ENCODE measurements at places on chromosomes 1 and 21.

DNA sequence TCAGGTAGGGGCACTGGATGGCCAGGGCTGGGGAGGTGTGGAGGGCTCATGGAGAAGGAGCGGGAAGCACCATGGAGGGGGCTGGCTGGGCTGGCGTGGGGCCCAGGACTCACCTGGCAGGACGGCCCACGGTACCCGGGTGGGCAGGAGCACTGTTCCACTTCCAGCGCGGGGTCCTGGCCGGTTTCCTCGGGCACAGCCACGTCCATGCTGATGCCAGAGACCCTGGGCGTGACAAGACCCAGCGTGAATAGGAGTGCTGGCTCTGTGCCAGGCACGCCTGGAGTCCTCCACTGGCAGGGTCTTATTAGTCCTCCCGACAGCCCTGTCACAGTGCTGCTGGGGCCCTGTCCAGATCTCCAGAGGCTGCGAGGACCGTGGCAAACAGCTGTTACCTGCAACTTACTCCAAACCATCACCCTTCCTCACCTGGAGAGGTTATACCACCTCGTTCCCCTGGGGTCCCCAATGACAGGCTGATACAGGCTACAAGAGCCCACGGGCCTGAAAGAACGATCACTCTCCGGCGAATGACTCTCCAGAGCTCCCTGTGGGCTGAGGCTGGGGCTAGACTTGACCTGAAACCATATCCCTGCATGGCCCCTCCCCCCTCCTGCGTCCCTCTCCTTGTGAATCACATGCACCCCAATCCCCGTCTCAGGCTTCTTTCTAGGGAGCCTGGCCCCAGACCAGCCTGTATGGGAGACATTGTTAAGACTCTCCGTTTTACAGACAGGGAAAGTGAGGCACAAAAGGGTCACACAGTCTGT, 62.1 kb downstream of the HSPG2 start:
- DNase-seq = no peak

- no peak for DNase-seq
These were observed 38.5 kb upstream of the LAX1 start for GRCh38 chr1:203726417-203726867.

GRCh38 chr1:56477164-56478111, 101.9 kb downstream of the PLPP3 start:
- DNase-seq = no peak

DNA sequence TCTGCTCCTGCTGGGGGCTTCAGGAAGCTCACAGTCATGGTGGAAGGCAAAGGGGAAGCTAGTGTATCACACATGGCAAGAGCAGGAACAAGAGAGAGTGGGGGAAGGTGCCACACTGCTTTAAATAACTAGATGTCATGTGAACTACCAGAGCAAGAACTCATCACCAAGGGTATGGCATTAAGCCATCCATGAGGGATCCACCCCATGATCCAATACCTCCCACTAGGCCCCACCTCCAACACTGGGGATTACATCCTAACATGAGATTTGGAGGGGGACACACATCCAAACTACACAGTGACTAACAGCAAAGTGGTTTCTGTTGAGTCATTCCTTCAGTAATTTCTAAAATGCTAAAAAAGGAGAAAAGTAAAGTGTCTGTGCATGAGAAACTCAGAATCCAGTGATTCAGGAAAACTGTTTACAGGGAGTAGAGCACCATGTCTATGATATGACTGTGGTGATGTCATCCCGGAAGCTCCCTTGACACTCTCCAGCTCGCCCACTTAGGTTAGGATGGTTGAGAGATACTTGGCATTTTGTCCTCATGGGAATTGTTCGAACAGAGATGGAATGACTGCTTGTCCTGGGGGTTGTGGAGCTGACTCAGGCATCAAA, 50.3 kb downstream of the CHD1L start:
- no peak for DNase-seq

- DNase-seq = no peak
These were observed 75.6 kb upstream of the ROR1 start for GRCh38 chr1:63698001-63698838.

GRCh38 chr1:17539477-17540254, at the start of gene ARHGEF10L:
Gene ARHGEF10L, plus strand, starts transcription at chr1:17539698. Its CDS starts 40,898 bp downstream, at chr1:17580596.
- no peak for DNase-seq

GRCh38 chr1:41144285-41144684, 97.8 kb downstream of the SCMH1 start:
- no peak for DNase-seq

DNA sequence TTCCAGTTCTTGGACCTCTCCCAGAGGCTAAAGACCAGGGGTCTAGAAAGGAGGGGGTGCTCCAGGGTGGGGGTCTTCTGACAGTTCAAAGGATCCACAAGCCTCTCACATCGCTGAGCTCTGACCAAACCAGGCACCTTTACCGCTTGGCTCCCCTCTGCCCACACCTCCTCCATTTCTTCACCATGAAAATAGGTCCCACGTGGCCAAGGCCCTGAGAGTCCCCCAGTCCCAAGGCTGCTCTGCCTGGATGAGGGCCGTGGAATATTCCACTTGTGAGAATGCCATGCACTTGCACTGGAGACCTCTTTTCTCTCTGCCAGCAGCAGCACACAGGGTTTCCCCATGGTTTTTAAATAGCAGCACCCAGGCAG, 87.4 kb downstream of the ITPKB start:
- no peak for DNase-seq

DNA sequence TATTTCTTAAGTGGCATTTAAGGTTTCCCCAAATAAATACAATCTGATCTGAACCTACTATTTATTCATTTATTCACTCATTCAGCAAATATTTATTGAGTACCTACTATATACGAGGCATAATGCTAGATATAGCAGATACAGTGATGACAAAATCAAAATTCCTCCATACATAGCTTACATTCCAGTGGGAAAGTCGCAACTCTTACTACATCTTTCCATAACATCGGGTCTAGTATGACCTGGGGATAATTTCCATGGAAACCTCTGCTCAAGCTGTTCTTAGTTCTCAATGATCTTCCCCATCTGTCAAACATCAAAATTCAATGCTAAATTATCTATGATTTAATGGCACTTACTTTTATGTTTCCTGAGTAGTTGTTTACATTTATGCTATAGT, 70.8 kb upstream of the PRKACB start:
- no peak for DNase-seq

DNA sequence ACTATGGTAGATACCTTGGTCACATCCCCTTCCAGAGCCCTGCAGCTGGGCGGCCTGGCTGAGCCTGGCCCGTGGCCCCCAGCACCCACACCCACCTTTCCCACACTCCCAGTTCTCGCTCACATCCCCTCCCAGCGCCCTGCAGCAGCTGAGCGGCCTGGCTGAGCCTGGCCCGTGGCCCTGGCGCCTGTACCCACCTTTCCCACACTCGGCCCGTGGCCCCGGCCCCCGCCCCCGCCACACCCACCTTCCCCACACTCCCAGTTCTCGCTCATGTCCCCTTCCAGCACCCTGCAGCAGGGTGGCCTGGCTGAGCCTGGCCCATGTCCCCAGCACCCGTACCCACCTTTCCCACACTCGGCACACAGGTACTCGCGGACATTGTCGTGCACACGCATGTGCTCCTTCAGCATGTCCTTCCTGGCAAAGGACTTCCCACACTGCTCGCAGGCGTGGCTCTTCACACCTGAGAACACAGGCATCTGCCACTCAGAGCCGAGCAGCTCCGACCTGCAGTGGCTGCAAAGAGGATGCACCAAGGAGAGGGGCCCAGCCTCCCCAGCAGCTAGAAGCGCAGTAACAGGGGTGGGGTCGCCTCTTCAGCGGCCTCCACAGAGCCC, 52.5 kb upstream of the RIPK4 start:
- no peak for DNase-seq

- DNase-seq = no peak
These were observed 85.2 kb downstream of the HLCS start for GRCh38 chr21:36881228-36881627.

- DNase-seq = no peak
These were observed 19.7 kb upstream of the ATP1B1 start for GRCh38 chr1:169086603-169087455.

DNA sequence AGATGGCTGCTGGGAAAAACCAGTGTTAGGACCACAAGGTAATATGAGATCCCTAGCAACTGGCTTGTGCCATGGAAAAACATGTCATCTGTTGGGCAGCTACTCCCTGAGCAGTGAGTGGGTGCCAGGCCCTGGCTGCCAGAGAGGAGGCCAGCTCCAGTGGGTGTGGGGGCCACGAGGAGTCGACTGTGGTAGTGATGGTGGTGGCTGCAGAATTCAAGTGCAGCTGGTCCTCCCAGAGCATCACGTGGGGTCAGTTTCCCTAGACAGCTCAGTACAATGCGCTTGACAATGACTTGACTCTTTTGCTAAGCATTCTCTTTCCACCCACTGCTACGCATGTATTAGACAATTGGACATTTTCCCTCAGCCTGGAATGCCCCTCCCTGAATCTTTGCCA, 14.5 kb upstream of the CDC42 start:
- no peak for DNase-seq

DNA sequence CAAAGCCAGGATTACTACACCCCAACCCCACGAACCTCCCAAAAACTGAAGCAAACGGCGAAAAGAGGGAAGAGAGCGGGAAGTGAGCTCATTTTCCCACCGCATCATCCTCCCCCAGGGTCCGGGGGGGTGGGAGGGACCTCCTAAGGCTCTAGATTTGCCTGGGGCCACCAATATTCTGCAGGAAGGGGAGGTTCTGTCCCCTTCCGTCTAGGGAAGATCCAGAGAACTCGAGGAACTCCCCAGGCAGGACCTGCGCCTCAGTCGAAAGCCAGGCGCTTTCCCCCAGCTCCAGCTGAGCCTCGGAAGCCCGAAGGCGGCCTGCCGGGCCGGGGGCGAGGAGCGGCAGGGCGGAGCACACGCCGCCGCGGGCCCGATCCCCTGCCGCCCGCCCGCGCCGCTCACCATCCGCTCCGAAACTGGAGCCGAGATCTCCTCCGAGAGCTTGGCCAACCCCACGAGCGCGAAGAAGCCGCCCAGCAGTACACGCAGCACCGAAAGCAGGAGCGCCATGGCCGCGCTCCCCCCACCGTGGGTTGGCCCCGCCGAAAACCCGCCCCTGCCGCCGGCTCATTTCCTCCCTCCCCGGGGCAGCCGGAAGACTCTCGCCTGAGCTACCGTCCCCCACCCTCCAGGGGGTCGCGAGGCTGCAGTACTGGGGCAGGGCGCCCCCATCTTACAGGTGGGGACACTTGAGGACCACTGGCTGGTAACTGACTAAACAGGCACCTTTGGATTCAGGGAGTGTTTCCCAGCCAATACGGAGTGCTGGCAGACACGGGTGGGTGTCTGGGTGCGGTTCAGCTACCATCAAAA, at the start of gene TMEM35B:
Gene TMEM35B, minus strand, starts transcription at position 555 of the 816 bp plus-strand sequence. Its CDS starts 42 bp downstream, at position 513.
- DNase-seq = peak; percentile 26

- DNase-seq = no peak
These were observed 105.6 kb downstream of the EPHB2 start for GRCh38 chr1:22816067-22816775.

GRCh38 chr21:29293495-29293894, 5.2 kb upstream of the BACH1 start:
- DNase-seq = no peak

DNA sequence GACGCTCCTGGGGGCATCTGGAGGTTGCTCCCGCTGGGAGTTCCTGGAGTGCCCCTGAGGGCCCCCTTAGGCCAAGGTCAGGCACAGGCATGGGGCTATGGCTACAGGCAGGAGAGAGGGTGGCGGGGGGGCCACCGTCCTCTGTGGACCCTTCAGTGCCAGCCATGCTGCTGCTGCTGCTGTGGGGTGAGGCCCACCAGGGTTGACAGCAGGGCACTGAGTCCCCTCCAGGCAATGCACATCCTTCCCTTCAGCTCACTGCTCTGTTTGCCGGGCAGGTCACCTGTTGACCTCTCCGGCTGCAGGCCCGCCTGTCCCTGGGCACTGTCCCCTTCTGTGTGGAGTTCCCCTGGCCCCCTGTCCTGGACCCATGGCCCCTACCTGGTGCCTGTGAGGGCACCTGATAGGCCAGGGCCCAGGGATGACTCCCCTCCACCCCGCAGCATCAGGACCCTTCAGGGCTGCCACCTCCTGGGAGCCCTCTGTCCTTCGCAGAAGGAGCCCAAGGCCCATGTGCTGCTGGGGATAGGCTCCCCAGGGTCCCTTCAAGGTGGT, 34.1 kb upstream of the ADARB1 start:
- DNase-seq = no peak

- no peak for DNase-seq
These were observed 8.6 kb upstream of the EEIG2 start for GRCh38 chr1:108551137-108551862.

GRCh38 chr1:201689647-201690046, 139.3 kb upstream of the IPO9 start:
- no peak for DNase-seq

DNA sequence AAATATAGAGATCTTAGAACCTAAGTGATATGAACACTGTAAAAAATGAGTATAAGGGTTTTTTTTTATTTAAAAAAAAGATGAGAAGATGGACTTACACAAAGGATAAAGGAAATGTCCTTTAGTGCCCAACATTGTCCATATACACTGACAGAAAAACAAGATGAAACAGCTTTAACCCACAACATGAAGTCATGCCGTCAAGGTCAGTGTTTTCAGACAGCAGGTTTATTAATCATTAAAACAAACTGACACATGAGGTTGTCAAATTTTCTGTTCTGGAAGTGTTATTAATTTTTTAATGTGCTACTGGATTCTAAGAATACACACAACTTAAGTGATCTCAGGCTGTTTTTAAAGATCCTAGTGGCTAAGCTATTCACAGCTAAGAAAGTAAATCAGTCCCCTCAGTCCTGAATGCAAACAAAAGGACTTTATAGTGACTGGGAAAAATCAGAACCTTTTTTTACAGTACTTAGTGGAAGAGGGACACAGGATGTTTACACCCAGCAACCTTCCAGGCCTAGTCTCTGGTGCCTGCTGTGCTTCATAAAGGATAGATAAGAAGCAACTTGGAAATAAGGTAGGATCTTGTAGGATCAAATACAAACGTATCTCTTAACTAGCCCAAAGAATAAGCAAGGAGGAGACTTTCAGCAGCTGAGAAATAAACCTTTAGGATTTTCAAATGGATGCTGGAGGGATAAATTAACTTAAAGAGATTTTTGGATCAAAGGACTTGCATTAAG, 21.9 kb upstream of the PKN2 start:
- DNase-seq = no peak

DNA sequence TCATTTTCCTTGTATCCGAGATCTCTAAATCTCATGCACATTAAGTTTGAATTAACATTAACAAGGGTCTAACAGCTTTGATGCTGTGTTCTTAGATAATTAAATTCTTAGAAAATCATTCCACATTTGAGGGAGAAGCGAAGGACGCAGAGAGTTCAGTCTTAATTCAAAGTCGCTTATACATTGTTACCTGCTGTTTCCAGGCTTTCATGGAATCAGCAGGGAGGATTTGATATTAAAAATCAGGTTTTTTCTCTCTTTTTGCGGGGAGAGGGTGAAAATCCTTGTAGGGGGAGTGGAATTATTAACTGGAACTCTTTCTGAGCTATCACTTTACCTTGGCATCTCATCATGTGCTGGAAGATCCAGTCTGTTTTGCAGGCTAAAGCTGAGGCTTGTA, 27.7 kb upstream of the DAB1 start:
- no peak for DNase-seq

DNA sequence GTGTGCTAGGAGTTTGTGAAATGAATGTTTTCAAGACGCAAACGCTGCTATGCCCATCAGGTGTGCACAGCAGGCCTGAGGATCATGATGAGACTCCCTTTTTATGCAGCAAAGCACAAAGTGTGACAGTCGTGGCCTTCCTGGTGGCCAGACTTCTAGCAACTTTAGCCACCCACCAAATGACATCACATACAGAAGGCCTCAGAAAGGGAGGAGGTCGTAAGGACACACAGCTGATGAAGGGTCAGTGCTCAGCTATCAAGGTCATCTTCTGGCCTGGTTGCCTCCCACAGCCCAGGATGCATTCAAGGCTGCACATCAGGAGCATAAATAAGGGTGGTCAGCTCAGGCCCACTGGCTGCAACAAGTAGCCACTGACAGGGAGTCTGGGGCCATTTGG, 36.6 kb downstream of the BMP8A start:
- DNase-seq = no peak

All from SW 1271 (cell line).